ENCODE measurements at places on chromosomes 3 and 15.

DNA sequence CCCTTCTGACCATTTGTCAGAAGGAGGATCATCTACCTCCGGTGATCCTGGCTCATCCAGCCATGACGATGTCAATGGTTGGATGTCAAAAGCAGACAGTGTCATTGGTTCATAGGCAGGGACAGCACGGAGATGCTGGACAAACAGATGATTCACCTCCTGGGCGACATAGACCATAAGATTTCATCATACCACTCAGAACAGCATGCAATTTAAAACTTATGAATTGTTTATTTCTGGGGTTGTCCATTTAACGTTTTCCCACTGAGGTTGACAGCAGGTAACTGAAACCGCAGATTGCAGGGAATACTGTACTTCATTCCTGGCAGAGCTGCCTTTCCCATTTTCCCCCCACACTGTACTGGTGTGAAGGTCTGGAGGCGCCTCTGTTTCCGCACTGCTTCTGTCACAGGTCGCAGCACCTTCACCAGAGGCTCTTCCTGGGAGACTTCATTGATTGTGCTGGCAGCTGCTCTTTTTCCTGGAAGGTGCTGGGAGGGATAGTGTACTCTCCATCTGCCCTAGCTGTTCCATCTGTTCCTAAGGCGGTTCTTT is 32.5 kb upstream of the TMOD3 start:
- no peak for DNase-seq

GRCh38 chr3:197878427-197878826 is 71.6 kb upstream of the RPL35A start:
- DNase-seq = no peak

- no peak for DNase-seq
Observed at GRCh38 chr3:110261141-110261540, 810.5 kb upstream of the NECTIN3 start.

- peak; percentile 7 for DNase-seq
Observed at GRCh38 chr3:62252438-62253157, 120.8 kb downstream of the FEZF2 start.

DNA sequence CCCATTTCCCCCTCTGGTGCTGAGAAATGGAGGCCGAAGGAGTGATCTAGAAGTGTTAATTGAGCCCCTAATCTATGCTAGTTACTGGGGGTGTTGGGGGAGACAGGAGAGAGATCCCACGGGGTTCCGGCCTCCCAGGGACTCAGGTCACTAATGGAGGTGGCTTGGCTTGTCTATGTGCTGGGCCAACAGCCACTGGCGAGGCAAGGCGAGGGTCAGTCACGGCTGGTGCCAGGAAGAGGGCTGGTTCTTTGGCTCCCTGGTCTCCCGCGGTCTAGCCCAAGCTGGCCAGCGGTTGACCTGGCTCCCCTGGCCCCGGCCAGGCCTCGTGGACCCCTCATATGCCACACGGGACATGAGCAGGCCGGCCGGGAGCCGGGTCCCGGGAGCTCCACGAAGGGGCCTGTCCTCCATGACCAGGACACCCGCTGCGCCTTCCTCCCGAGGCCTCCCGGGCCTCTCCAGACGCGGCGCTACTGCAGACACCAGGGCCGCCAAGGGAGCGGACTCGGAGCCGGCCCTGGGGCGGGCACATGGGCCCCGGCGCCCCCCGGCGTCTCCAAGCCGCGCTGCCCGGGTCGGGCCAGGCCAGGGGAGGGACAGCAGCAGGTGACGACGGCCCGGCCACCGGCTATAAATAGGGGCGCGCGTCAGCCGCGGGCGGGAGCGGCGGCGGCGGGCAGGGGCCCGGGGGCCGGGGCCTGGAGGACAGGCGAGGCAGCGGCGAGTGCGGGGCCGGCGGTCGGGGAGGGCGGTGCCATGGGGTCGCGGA is at the start of gene ALPK3:
ALPK3 (plus strand) TSS at position 663 of the 772 bp plus-strand sequence; CDS start at position 760, 97 bp downstream.
- DNase-seq = no peak

DNA sequence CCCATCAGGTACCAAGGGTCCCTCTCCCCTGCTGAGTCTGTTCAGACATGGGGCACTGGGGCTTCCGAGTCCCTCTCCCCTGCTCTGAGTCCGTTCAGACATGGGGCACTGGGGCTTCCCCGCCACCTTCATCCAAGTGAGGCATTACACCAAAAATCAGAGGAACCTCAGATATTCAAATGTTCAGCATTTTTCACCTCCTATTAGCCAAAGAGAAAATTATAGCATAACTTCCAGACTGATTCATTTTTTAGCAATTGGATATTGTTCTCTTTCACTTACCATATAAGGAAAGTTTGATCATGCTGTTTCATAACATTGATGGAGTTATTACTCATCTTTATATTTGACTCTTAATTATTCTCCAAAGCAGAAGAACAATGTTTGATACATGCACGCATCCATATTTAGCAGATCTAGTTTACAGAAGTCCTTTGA is 213.9 kb downstream of the MTHFS start:
- DNase-seq = peak; percentile 31

- peak; percentile 77 for DNase-seq
Observed at GRCh38 chr15:64092864-64093626, 593 bp downstream of the CIAO2A start.

GRCh38 chr3:29181149-29181780 is 99.6 kb upstream of the RBMS3 start:
- no peak for DNase-seq

GRCh38 chr15:63010920-63011693 is 31.4 kb upstream of the TPM1 start:
- DNase-seq = no peak

- peak; percentile 12 for DNase-seq
Observed at GRCh38 chr3:6022621-6023020, 835.1 kb downstream of the EDEM1 start.

- no peak for DNase-seq
Observed at GRCh38 chr3:25872200-25872877, 82.4 kb downstream of the OXSM start.

- peak; percentile 52 for DNase-seq
Observed at GRCh38 chr3:127673191-127674100, 694 bp downstream of the ABTB1 start.

DNA sequence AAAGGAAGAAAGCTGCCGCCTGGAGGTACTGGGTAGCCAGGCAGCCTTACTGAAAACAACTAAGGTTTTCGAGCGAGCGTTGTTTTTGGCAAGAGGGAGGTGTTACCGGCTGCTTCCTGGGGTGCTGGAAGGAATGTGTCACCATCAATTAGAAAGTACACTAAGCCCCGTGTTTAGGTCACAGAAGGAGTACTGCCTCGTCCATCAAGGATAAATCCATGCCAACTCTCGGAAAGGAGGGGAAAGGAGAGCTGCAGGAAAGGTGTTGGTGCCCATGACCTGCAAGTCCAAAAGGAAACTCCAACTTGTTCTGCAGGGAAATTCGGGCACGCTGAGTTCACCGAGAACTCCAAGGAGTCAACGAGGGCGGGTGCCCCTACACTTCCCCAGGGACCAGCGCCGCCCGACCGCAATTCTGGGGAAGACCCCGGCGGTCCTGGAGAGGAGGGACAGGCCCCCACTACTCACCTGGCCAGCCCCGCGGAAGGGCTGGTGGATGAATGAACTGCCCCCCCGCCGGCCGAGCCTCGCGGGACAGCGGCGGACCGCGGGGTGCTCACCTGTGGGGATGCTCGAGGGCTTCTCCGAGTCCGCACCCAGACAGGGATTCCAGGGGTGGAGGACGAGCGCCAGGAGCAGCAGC is 542 bp downstream of the PLOD2 start:
- peak; percentile 89 for DNase-seq

- DNase-seq = no peak
Observed at GRCh38 chr15:70451821-70452653, 311.3 kb downstream of the UACA start.

GRCh38 chr3:141992512-141992911 is 116.1 kb downstream of the ATP1B3 start:
- DNase-seq = no peak

- no peak for DNase-seq
Observed at GRCh38 chr15:39345176-39345575, 235.7 kb upstream of the THBS1 start.

DNA sequence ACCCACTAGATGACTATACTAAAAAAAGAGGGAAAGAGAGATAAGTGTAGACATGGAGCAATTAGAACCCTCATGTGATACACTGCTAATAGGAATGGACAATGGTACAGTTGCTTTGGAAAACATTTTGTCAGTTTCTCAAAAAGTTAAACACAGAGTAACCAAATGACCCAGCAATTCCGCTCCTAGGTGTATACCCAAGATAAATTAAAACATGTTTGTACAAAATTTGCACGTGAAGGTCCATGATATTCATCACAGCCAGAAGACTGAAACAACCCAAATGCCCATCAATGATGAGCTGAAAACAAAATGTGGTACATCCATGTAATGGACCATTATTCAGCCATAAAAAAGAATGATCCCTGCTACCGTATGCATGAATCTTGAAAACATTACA is 11.8 kb downstream of the MESP2 start:
- no peak for DNase-seq

DNA sequence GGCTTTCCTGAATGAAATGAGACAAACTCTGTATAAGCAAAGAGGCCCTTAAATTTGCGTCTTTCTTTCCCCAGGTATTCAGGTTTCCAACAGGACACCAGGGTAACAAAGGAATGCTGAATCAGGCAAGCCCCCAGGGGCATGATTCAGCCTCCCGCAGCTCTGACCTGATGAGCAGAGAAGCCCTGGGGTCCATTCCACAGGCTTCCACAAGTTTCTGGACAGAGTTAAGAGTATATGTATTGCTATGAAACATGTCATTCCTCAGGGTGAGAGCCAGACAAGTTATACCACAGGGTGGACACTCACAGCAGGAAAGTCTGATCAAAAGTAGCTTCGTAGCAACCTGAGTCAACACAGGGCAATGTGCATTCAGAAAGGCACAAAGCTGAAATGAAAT is 68.1 kb upstream of the CTNNB1 start:
- peak; percentile 84 for DNase-seq

- no peak for DNase-seq
Observed at GRCh38 chr3:118949113-118949760, 85.4 kb downstream of the IGSF11 start.

GRCh38 chr15:37097144-37097919 is 3.0 kb downstream of the MEIS2 start:
- peak; percentile 58 for DNase-seq

DNA sequence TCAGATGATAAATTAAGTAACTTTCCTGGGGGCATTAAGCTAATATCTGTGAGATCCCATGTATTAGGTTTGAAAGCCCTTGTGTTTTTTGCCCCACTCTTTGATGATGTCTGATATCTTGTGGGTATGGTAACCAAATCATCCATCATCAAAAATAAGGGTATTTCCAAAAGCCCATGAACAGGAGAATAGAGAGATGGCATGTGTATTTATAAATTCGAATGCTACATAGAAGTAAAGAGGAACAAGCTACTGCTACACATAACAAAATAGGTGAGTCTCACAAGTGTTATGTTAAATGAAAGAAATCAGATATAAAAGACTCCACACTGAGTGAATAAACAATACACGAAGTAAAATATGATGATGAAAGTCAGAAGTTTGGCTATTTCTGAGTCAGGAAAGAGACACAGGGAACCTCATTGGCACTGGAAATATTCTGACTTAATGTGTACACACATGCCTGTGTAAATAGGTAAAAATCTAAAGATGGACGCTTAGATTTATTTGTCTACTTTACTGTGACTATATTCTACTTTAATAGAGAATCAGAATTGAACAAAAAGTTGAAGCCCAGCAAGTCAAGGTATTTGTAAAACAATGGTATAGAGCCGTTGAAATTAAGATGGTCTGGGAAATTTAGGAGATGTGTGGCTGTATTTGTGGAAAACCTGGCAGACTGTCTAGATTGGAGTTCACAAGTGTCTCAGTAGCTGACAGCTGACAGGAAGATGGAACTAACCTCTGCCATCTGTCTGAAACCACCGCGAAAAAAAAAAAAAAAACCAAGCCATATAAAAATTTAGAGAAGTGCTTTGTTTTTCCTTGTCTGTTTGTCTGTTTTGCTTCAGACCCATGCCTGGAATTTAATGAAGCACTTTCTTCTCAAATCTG is 111.0 kb upstream of the TGFBR2 start:
- no peak for DNase-seq

DNA sequence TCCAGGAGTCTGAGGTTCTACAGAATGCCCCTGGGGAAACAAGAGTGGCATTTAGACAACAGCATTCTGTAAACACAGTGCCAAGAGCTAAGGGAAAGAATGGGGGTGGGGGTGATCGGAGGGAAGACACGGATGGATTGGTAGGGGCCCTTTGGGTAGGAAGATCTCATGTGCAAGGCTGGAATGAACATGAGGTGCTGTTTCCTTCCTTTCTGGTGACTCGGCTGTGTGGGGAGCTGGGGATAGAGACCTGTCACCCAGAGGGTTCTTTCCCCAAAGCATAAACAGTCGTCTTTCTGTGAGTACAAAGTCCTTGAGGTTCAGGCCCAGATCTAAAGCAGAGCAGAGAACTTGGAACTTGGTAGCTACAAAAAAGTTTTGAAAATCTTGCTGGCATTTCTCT is 11.7 kb downstream of the TPM1 start:
- DNase-seq = peak; percentile 27

DNA sequence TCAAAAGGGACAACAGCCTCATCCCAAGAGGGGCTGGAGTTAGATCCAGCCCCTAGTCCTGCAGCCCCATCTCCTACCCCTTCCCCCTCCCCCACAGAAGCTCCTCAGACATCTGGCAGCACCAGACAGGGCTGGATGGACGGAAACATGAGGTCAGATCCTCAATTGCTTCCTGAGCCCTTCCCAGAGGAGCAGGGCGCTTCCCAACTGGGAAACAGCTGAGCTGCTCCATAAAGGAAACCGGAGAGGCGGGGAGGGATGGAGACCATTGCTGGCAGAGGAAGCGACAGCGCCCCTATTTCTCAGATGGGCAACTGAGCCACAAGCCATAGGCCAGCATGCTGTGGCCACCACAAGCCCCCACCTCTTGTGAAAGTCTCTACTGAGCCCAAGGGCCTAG is 18.3 kb upstream of the CYP11A1 start:
- no peak for DNase-seq

- no peak for DNase-seq
Observed at GRCh38 chr3:50381383-50381782, 22.1 kb upstream of the TMEM115 start.

GRCh38 chr3:102979191-102979590 is 544.4 kb downstream of the ZPLD1 start:
- DNase-seq = no peak

GRCh38 chr3:138359919-138360868 is 11.8 kb downstream of the MRAS start:
- no peak for DNase-seq

- DNase-seq = no peak
Observed at GRCh38 chr15:92083190-92083589, 229.7 kb downstream of the SLCO3A1 start.

DNA sequence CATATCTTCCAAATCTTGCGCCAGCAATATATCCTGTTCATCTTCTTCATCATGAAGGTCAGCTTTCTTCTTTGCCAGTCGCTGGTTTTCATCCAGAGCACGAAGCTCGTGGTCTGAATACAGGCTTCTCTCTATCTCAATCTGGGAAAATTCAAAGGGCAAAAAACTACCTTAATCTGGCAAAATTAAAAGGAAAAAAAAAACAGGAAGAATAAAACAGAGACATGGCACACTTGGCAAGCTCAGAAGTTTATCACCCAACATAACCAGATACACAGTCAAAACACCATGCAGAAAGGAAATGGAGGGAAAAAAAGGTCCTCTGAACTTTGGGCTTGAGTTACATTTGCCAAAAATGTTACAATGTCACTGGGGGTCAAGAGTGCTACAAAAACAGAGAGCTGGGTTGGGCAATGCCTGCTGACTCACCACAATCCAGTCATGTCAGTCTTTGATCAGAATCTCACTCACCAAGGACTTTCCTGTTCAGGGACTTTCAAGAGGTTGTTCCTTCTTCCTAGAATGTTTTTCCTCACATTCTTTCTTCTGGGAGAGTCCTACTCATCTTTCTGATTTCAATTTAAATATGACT is 1.5 kb downstream of the MRPL46 start:
- DNase-seq = no peak

GRCh38 chr15:86054338-86054737 is 25.3 kb upstream of the AGBL1 start:
- DNase-seq = no peak
